ENCODE measurements at places on chromosomes 7 and 10. TPM values are rescaled to one million over a fixed set of nuclear protein-coding genes. Genes with fewer than 3 reads are reported as not detected.

The LARP4B gene
- 126 TPM for total RNA-seq

The MYOF gene
- 132 TPM for total RNA-seq

- DNase-seq = no peak
These were observed 72.0 kb downstream of the DGKI start for GRCh38 chr7:137774793-137775201.

DNA sequence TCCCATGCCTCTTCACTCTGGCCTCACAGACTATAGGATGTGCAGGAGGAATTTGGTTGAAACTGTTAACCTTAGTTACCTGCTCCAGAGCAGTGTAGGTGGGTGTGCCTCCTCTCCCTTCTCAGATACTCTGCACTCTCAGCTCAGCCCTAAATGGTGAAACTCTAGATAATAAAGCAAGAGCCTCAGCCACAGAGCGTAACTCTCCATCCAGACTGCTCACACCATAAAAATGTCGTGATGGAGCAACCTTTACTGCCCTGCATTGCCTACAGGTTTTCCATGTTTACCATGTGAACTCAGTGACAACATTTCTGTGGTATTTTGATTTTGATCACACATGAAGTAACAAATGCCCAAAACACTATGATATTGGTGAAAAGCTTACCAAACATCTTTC, 227.7 kb downstream of the CREB5 start:
- no peak for DNase-seq
